ENCODE measurements at places on chromosomes 3 and 15. TPM values are rescaled to one million over a fixed set of nuclear protein-coding genes. Genes with fewer than 3 reads are reported as not detected.

DNA sequence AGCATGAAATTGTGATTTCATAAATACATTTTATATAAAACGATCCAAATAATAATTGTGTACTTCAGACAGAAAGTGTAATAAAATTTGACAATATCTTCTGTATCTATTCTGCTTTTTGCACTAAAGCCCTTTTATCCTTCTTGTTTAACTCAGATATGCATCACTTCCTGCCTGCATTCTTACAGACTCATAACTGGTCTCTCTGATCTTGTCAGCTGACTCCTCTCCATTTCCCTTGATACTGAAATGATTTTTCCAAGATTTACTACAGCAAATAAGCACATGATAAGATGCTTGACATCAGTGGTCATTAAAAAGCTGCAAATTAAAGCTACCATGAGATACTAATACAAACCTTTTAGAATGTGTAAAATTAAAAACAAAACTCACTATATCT, 25.3 kb upstream of the SI start:
- no peak for DNase-seq

GRCh38 chr3:128343287-128344051, 123.2 kb downstream of the DNAJB8 start:
- DNase-seq: no peak

DNA sequence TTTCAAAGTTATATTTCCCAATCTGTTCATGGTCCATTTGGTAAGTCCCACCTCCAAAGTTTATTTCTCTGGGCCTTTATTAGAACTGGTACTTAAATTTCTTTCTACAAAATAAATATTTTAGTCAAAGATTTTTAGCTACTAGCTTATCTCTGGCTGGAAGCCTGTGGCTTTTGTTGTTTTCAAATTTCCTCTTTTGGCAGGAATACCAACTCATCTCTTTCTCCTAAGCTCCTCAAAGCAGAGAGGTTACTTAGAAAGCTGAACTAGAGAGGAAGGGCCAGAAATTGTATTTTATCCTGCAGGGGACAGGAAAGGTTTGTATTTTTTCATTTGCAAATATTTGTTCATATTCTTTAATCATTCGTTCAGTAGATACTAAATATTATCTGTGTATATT, 227.8 kb downstream of the TBL1XR1 start:
- DNase-seq: no peak

GRCh38 chr15:98413933-98414546, 234.3 kb upstream of the IGF1R start:
- no peak for DNase-seq

DNA sequence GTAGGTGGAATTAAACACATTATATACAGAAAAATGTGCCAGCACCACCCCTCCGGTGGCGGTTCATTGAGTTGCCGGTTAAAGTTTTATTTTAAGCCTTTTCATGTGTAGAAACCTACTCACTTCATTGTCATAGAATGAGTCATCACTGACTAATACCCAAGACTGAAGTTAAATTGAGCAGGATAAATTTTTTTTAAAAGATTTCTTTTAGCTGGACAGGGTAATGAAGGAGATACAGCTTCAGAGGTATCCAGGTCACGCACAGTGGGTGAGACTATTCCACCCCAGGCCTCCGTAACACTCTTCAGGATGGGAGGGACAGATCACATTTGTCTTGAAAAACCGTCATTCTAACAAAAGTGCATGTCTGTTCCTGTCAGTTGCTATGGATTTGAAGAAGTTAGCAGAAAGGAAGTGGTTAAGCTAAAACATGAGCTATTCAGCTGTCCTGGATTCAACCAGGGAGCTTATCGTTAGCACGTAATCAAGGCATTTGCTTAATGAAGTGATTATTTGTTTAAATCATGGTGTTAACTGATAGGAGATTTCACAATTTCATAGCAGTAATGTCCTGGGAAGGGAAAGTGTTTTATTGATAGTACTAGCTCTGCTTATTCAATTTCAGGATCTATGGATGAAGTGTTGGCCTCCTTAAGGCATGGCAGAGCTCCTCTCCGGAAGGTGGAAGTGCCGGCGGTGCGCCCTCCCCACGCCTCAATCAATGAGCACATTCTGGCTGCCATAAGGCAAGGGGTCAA, 23.4 kb downstream of the WHAMM start:
- no peak for DNase-seq

- DNase-seq: no peak
Measured at GRCh38 chr15:96720251-96720650, 389.8 kb downstream of the NR2F2 start.

- DNase-seq: no peak
Measured at GRCh38 chr15:80171787-80172186, 19.0 kb downstream of the FAH start.

DNA sequence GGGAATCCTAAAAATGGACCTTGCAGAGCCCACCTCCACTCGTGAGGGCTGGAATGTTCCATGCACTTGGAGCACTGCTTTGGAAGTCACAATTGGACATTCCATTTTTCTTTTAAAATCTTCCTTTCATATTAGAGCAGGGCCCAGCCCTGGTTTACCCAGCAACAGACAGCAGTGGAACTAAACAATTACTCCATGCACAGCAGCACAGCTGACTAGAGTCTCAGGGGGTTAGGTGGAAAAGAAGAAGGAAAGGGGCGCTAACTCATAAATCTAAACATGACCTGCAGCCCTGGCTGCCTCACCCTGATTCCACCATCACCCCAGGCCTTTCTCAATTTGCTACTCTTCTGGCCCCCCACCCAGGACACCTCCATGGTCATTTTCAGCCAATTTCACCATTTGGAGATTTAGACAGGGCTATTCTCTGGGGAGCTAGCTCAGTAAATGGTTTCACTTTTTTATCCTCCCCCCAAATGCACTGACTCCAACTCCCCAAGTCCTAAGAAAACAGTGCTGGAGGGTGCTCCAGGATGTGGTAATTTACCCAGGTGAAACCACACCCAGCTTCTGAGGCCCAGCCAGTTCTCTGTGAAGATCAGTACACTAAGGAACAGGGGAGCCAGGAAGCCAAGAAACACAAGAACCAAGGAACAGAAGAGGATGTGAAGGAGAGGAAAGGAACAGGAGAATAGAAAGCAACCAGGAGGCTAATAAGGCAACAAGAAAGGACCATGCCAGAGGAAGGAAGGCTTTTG, 1.6 kb upstream of the LRRC31 start:
- no peak for DNase-seq

DNA sequence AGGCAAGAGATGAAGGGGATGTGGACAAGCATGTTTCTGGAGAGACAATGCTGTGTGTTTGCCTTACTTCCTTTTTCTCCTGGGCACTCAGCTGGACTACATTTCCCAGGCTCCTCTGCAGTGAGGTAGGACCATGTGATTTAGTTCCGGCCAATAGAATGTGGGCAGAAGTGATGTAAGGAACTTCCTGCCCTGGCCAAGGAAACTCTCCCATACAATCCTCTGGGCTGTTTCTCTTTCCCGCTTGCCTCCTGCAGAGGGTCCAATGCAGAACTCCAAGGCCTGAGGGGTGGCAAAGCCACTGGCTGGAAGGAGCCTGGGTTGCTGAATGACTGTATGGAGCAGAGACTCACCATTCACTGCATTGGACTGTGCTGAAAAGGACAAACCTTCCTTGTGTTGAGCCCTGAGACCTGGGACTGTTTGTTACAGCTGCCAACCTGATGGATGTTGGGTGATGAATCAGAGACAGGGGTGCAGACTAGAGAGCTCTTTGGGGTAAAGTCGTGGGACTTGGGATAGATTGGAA, 82.7 kb upstream of the SLC6A6 start:
- no peak for DNase-seq

The NOX5 gene
- total RNA-seq: 0.36 TPM

Measured in omental fat pad (tissue), 4 donors.